ENCODE measurements at places on chromosomes 3 and 15.

GRCh38 chr3:107124885-107125284 is 252.4 kb upstream of the CCDC54 start:
- DNase-seq = no peak

GRCh38 chr15:96502196-96502595 is 171.7 kb downstream of the NR2F2 start:
- no peak for DNase-seq

DNA sequence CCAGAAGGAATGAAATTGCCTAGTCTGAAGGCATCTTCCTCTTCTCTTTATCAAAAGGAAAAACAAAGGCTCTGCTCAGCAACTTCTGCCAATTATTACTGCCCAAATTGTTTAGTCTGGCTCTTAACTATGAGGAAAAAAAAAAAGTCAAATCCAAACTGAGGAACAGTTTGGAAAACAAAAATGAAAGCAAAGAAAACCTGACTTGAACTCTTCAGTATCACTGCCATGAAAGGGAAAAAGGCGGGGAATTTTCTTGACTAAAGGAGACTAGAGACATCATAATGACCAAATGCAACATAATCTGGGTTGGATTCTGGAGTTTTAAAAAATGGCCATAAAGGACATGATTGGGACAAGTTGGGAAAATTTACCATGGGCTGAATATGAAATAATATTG is 156.3 kb downstream of the STT3B start:
- no peak for DNase-seq

- no peak for DNase-seq
Measured at GRCh38 chr3:101780661-101781060, 1.6 kb downstream of the NXPE3 start.

- no peak for DNase-seq
Measured at GRCh38 chr15:43930079-43930478, 103.3 kb downstream of the WDR76 start.

GRCh38 chr15:101239724-101240136 is 12.1 kb downstream of the CHSY1 start:
- DNase-seq = no peak

- no peak for DNase-seq
Measured at GRCh38 chr15:47506329-47507100, 210.8 kb upstream of the SEMA6D start.

- DNase-seq = no peak
Measured at GRCh38 chr3:46846624-46847542, 16.4 kb downstream of the MYL3 start.

DNA sequence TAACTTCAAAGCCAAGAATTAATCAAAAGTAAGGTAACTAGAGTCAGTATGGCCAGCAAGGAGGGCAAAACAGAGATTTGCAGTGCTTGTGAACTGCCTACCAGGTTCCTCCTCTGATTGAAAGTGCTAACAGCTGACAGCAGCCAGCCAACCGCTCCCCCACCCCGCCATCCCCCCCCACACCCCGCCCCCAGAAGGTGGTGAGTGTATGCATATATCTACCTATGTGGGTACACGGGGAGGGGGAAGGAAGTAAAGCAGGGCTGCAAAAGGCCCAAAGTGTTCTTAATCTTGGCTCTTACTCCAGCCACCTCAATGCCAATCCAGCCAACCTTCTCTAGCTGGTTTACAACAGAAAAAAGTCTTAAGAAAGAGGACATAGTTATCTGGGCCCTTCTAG is 50.7 kb downstream of the RAF1 start:
- no peak for DNase-seq

DNA sequence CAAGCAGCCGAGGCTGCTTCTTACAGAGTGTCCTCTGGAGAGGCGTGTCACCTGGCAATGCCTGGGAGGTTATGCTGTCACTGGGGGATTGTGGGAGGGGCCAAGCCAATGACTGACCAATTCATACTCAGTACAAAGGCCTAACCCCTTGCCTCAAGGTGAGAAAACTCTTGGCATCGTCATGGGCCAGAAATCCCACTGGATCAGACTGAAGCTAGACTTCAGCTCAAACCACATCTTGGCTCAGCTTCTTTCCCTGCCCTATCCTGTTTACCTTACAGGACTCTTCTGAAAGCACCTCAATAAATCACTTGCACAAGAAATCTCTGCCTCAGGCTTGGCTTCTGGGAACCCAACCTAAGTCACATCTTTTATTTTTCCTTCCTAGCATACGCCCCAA is 9.5 kb downstream of the ANAPC13 start:
- DNase-seq = no peak

DNA sequence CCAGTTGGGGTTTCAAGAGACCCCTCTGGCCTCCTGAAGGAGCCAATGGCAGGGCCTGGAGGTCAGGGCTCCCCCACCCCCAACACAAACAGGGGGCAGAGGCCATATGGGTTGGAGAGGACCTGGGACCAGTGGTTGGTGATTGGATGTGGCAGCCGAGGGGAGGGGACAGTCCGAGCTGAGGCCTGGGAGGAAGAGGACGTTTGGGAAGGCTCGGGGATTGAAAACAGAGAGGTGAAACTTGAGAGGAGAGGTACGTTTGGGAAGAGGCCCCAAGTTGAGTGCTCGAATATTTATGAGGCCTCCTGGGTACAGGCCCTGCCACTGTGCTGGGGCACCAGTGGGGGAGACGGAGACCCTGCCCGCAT is 53.7 kb downstream of the DNAJB8 start:
- no peak for DNase-seq

DNA sequence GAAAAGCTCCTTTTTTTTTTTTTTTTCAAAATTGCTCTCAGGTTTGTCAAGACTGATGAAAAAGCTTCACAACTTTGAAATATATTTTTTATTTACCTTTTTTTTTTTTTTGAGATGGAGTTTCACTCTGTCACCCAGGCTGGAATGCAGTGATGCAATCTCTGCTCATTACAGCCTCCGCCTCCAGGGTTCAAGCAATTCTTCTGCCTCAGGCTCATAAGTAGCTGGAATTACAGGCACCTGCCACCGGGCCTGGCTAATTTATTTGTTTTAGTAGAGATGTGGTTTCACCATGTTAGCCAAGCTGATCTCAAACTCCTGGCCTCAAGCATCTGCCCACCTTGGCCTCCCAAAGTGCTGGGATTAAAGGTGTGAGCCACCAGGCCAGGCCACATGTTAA is 1515.0 kb downstream of the OTOL1 start:
- DNase-seq = no peak

GRCh38 chr15:69808756-69809155 is 289.0 kb downstream of the TLE3 start:
- DNase-seq = no peak

GRCh38 chr3:127541320-127541719 is 49.2 kb downstream of the TPRA1 start:
- DNase-seq = no peak

GRCh38 chr3:113218681-113219045 is 7.3 kb downstream of the BOC start:
- no peak for DNase-seq

GRCh38 chr15:42121021-42121420 is 26.7 kb upstream of the PLA2G4D start:
- no peak for DNase-seq

DNA sequence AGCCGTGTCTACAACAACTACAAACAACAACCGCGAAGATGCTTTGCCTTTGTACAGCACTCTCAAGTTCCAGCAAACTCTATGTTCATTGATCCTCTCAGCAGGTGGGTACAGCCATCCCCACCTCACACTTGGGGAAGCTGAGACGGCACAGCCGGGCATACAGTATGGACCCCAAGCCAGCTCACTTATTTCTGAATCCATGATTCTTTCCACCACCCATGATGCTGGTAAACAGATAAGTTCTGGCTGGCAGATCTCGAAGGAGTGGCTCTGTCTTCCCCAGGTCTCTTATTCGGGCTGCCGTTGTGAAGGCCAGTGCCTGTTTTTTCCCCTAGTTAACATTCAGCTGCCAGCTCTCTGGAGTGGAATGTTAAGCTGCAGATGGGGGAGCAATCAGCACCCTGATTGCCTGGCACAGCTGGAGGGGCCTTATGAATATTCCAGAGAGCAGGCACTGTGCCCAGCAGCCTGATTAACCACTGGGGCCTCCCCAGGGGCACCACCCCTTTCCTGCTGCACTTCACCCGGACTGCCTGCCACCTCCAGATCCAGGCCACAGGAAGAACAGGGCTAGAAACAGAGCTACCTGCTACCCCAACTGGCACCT is 73.2 kb downstream of the CORO2B start:
- no peak for DNase-seq

Data from stimulated activated CD4-positive, alpha-beta T cell treated with anti-CD3 and anti-CD28 coated beads, TNF-alpha, amount 100 ng/mL, for 1 hour (primary cell).